Activated CD4-positive, alpha-beta T cell treated with anti-CD3 and anti-CD28 coated beads, Interleukin-2, amount 50 U/mL, for 4 hours (primary cell): ENCODE measurements at places on chromosomes 16 and 17.

DNA sequence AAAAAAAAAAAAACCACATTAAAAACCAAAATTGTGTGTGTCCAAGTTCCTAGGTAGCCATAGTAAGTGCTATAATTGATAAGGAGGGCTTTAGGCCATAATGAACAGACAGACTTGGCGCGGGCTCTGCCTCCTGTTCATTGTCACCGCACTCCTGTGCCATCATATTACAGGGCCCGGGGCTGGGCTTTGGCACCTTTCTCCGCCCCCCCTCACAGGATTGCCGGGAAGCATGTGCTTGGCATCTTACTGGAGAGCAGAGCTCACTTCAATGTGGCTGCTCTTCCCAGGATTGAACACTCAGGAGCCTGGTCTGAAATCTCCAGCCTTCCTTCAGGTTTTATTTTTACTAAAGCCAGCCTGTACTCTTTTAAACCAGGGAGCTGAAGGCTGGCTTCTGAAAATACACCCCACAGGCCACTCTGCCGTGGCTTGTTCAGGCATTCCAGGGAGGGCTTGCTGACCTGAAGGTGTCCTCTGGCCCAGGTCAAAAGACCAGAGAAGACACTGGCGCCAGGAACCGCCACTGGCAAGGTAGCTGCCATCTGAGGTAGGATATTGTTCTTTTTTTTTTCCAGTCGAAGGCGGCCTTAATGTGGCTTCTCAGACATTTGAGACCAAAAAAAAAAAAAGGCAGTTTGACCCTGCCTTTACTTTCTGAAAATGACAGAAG is 39.3 kb downstream of the DHRS7B start:
- DNase-seq, result no peak

DNA sequence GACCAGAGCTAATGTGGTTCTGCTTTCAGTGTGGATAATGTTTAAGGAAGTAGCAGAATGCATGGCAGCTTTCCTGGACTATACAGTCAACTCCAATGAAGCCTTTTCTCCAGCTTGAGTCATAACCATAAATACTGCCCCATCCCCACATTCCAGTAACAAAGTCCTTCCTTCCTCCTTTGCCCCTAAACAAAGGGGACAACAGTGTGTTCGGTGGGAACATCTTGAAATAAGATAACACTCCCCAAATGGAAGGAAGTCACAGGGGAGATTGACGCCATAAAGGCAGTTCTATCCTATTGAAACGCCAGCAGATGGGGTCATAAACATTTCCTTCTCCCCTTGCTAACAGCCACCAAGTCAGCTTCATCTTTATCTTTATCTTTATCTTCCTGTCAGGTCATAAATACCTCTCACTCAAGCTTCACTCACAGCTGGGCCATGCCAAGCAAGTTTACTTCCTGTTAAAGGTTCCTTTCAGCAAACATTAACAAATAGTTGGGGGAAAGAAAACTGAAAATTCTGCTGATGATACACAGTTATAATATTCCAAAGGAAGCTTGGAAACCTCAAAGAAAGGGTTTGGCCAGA is 136.7 kb downstream of the SNX11 start:
- no peak for DNase-seq

GRCh38 chr17:49890077-49890821 is 42.4 kb upstream of the TAC4 start:
- DNase-seq, result no peak

- DNase-seq, result no peak
Observed at GRCh38 chr17:30717291-30718098, 107.0 kb downstream of the CRLF3 start.
